ENCODE measurements at places on chromosomes 2 and 18.

- peak; percentile 28 for DNase-seq
Observed at GRCh38 chr18:36572135-36572856, 256.5 kb downstream of the TPGS2 start.

DNA sequence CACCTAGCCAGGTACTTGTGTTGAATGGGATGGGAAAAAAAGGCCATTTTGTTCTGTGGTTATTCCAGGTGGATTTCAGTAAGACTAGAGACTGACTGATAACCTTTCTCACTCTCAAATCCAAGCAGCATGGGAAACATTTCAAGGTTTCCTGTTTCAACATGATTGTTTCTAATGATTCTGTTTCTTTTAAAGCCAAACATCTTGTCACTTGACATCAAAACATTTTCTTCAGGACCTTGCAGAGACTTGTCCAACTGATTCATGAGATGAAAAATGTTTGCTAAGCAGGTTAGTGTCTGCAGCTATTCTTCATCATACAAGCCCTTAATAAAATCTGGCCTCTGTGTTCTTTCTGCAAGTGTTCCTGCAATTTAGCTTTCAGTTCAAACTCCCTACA, 456.5 kb upstream of the CWC22 start:
- no peak for DNase-seq

DNA sequence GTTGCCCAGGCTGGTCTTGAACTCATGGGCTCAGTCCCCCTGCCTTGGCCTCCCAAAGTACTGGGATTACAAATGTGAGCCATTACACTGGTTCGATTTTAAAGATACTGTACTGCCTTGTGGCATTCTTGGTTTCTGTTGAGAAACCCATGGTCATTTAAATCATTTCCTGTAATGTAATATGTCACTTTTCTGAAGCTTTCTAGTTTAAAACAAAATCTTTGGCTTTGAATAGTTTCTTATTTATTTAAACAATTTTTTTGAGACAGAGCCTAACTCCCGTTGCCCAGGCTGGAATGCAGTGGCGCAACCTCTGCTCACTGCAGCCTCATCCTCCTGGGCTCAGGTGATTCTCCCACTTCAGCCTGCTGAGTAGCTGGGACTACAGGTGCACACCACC, 8.9 kb downstream of the ZNF512 start:
- no peak for DNase-seq

GRCh38 chr2:44944102-44944951, 2.8 kb downstream of the SIX3 start:
- DNase-seq: no peak

- no peak for DNase-seq
Observed at GRCh38 chr2:69977186-69977585, 15.8 kb upstream of the ASPRV1 start.

DNA sequence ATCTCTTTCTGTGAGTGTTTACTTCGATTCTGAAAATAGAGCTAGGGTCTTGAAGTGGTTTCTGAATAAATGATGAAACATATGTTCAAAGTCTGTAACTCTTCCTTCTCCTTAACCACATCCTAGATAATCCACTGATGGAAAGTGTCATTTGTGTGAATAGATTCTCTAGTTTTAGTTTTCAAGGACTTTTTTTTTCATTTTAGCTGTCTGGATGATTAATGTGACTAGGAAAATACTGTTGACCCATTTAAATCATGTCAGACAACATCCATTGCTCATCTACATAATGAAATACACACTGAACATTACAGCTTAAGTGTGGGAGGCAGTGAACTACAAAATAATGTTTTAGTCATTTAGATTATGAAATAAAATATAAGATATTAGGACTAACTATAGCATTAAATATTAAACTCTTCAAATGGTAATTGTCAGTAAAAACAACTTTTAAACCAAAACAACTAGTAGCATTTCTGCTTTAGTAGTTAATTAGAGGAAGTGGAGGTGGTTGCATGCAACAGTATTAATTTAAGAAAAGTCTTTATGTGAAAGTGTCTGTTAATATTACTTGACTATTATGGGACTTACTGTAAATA, 39.1 kb upstream of the DLX1 start:
- DNase-seq: no peak

- DNase-seq: no peak
Observed at GRCh38 chr2:121133551-121134319, 151.3 kb downstream of the TFCP2L1 start.

DNA sequence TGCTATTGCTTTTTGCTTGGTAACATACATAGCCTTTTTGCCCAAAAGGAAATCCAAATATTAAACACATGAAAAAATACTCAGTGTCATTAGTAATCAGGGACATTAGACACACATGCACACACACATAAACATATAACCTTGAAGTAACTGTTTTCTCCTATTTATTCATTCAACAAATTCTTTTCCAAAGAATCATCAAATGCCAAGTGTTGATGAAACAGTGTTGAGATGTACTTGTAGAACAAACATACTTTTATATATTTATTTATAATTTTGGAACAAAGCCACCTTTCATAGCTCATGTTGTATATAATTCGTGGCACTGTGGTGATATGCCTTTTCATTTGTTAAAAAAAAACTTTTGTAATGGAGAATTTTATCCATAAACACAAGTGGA, 81.0 kb downstream of the APLF start:
- DNase-seq: no peak

GRCh38 chr2:217899231-217900009, 103.4 kb downstream of the TNS1 start:
- peak; percentile 75 for DNase-seq

- DNase-seq: no peak
Observed at GRCh38 chr18:44968336-44968735, 287.6 kb downstream of the SETBP1 start.

DNA sequence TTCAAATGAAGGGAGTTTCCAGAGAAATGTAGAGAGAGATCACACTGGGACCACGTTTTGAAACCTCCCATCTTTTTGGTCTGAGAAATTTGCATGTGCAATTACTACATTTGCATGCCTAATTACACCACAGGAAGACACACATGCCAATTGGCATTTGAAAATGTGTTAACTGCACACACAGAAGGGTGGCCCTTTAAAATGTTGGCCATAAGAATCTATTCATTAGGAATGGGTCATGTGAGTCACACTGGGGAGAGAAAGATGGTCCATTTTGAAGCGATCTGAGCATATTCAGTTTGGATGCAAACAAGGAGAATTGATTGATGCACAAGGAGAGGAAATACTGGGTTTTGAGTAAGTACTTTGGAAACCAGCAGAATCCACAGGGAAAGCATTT, 1407.1 kb upstream of the ACVR2A start:
- DNase-seq: no peak

GRCh38 chr2:46068636-46069035, 228.6 kb upstream of the EPAS1 start:
- no peak for DNase-seq

- no peak for DNase-seq
Observed at GRCh38 chr2:59881218-59881617, 672.2 kb downstream of the BCL11A start.

DNA sequence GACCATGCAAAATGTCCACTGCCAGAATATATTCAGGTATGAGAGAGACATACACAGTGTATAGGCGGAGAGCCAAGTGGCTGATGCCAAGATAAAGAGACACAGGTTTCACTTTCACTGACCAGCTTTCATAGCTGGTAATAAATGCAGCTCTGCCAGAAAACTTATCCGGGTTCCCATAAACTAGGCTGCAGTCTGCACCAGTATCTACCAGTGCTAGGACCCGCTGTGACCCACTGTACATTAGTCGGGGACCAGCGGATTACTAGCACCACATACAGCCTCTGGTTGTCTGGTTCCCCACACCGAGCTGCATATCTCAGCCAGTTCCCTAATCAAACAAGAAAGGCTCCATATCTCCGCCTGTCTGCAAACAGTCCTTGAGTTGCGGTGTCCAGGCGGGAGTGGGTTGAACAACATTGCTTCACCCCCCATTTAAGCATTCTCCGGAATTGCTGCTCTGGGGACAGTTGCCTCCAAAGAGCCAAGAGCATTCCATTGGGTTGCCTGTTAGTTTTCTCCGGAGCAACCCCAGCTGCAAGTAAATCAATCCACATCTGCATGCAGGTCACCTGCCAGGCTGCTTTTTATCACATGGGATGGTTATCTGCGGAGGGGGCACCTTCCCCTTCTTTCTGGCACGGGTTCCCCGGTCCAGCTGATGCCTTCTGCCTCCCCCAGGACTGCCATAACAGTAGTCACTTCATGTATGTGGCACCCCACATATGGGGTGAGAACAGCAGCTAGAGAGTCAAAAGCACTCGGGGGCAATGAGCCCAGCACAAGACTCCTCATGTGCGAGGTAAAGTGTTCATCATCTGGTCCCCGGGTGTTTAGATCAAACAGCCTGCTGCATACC, 18.0 kb upstream of the KLHL23 start:
- no peak for DNase-seq

GRCh38 chr18:60875957-60876507, 457.2 kb upstream of the CDH20 start:
- DNase-seq: no peak

DNA sequence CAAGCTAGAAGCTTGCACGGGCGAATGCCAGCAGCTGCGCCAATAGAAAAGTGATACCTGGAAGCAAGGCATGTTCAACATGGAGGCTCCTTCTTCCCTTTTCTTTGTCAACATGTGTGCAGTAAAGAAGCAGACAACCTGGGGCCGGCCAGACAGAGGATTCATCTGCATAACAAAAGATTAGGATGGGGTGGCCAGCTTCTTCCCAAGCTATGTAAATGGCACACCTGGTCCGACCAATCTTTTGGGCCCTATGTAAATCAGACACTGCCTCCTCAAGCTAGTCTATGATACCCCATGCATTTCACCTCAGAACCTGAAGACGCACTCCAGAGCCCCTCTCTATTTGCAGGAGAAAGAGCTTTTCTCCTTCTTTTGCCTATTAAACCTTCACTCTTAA, 66.4 kb upstream of the TGFA start:
- no peak for DNase-seq

DNA sequence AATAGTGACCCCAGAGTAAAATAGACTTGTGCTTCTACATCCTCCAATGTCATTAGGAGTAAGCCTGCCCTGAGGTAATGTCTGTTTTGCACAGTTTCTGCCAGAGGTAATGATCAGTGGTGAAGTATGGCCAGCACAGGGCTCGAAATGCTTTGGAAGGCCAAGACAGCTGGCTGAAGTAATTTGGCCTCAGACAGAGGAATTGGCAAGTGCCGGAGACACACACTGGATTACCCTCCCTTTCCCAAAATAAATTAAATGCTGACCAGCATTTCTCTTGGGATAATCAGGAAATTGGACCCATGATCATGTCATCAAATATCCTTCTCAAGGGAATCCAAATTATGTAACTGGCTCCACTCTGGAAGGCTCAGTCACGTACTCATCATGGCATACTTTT, 379.0 kb upstream of the CHST9 start:
- no peak for DNase-seq

GRCh38 chr2:197240421-197241041, 70.0 kb downstream of the ANKRD44 start:
- DNase-seq: no peak

- DNase-seq: no peak
Observed at GRCh38 chr2:60000686-60001085, 552.8 kb downstream of the BCL11A start.

- peak; percentile 31 for DNase-seq
Observed at GRCh38 chr2:181393472-181393871, 63.7 kb upstream of the ITGA4 start.

DNA sequence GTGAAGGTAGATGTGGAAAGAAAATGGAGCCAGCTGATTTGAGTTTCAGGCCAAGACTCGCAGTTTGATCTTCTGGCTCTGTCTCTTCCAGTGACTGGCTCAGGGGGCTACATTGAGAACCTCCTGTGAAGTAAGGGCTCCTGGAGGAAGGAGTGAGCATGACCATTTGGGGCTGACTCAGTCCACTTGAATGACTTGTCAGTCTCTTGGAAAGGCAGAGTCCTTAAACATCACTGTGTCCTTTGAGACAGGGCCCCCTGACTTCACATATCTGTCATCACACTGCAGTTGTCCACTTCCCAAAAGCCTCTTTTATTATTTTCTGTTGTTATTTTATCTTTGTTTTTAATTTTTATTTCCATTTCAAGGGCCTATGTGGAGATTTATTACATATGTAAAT, 204.6 kb upstream of the APCDD1 start:
- DNase-seq: no peak

- no peak for DNase-seq
Observed at GRCh38 chr2:216354306-216354705, 18.0 kb downstream of the MARCHF4 start.

- peak; percentile 73 for DNase-seq
Observed at GRCh38 chr2:136025057-136025973, 39.9 kb upstream of the DARS1 start.

GRCh38 chr2:239341146-239341732, 59.6 kb downstream of the HDAC4 start:
- no peak for DNase-seq

- DNase-seq: no peak
Observed at GRCh38 chr2:121583555-121583954, 52.9 kb downstream of the RNU4ATAC start.

DNA sequence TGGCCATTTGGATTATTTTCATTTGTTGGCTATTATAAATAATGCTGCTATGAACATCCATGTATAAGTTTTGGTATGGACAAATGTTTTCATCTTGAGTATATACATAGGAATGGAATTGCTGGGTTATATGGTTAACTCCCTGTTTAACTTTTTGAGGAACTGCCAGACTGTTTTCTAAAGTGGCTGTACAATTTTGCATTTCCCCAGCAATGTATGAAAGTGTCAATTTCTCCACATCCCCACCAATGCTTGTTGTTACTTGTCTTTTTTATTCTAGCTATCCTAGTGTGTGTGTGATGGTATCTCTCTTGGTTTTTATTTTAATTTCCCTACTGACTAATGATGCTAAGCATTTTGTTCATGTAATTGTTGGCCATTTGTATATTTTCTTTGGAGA, 90.6 kb upstream of the CYP26B1 start:
- DNase-seq: no peak

GRCh38 chr2:134324947-134325346, 71.1 kb downstream of the MGAT5 start:
- DNase-seq: no peak

DNA sequence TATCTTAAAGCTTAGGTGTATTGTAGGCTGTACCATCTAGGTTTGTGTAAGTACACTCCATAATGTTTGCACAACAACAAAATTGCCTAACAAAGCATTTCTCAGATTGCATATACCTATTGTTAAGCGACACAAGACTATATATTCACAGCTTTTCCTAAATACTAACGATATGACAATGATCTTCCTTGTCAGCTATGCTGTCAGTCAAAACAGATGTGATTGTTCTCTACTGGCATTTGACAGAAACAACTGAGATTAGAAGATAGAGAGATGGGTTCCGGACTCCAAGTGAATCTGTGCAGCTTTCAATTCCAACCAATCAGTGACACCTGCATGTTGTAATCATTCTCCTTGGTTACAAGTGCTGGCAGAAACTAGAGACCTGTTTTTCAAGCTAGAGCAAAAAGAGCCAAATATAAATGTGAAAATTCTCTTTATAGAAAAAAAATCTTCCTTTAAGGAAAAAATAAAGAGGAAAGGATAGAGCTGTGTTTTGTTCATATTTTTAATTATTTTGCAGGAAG, 1232.3 kb upstream of the SLC39A10 start:
- no peak for DNase-seq

GRCh38 chr2:226742347-226742746, 57.3 kb downstream of the IRS1 start:
- no peak for DNase-seq

GRCh38 chr18:22800551-22800951, 132.6 kb upstream of the RBBP8 start:
- no peak for DNase-seq

All from GM10248 (cell line).